HS-5 (cell line): ENCODE measurements at places on chromosomes 3 and 15.

GRCh38 chr3:142962520-142963233 is 797 bp downstream of the PAQR9 start:
- DNase-seq = no peak

GRCh38 chr3:69423463-69424155 is 37.7 kb upstream of the FRMD4B start:
- DNase-seq = no peak

DNA sequence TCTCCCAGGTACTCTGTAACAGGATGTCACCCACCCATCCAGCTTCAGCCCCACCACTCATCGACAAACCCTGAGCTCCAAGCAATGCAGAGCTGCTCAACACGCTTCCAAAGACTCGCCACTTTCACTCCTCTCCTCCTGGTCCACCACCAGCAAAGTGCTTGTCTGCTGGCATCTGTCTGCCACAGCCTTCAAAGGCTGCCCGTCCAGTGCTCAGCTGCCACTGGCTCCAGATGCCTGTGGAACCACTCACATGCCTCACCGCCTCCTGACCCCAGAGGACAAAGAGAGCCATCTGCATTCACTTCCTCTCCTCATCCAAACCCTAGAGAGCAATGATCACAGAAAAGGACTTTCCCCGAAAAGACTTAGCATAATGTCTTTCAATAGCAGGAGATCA is 109.5 kb upstream of the OCA2 start:
- DNase-seq = no peak

- no peak for DNase-seq
Observed at GRCh38 chr3:193114431-193115340, 126.3 kb upstream of the PLAAT1 start.
